Occipital lobe (tissue), 3 donors: ENCODE measurements at places on chromosomes 7 and 10. TPM values are rescaled to one million over a fixed set of nuclear protein-coding genes. Genes with fewer than 3 reads are reported as not detected.

The ADARB2 gene
- total RNA-seq = 4.8 TPM

The FANK1 gene
- total RNA-seq = 2.5 TPM

The CFAP70 gene
- total RNA-seq = 0.62 TPM

- no peak for DNase-seq
Observed at GRCh38 chr10:75807456-75807855, 376.0 kb downstream of the LRMDA start.

DNA sequence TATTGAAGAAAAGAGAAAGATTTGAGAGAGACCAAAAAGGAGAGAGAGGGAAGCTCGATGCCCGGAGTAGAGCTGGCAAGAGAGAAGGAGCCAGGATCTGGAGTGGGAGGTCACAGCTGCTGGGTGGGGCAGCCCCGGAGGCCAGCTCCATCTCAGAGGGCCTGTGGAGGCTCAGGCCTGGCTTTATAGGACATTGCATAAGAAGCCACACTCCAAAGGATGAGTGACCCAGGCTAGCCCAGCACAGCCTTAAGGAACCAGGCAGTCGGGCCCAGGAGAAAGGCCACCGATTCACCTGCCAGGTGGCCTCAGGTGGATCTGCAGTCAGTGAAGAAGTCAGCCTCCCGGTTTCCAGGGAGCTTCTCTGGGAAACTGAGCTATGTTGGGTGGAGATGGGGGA, 676 bp downstream of the PLAC9 start:
- DNase-seq = no peak

GRCh38 chr7:47406801-47407129, 175.1 kb downstream of the TNS3 start:
- DNase-seq = no peak

DNA sequence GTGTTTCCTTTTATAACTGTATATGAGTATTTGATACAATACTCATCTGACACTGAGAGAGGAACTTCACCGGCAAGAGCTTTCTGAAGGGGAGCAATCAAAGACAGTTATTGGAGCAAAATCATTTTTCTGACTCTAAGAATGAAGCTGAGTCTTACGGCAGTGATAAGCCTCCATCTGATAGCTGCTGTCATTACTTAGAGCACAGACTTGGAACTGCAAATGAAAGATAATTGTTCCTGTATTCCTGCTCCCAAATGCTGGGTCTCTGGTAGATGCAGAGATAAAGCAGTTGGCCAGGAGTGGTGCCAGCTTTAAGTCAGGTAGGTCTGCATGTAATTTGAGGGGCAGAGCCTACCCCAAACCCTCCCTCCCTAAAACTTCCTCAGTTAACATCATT, 2.3 kb upstream of the PALS2 start:
- DNase-seq = no peak

DNA sequence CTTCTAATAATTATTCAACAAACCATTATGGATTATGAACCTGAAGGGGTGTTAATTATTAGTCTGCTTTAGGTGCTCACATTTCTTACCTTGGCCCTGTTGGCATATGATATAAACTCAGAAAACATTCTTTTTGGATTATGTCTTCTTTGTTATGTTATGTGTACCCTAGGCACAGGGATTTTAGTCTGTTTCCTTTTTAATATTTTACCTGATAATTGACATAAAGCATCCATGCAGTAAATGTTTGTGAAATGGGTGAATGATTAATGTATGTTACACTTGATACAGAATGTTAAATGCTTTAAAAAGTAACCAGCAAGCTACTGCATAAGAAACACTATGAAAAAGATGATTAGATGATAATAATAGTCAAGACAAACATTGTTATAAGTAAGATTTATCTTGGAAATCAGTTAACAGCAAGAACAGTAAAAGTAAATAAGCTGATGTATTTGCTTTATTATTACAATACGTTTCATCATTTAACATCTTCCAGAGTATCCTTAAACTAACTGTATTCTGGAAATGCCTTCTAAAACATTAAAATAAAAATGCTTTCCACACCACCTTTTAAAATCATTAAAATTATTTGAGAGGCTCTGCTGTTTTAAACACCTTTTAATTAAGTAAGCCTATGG, 204.7 kb downstream of the RELN start:
- DNase-seq = no peak

DNA sequence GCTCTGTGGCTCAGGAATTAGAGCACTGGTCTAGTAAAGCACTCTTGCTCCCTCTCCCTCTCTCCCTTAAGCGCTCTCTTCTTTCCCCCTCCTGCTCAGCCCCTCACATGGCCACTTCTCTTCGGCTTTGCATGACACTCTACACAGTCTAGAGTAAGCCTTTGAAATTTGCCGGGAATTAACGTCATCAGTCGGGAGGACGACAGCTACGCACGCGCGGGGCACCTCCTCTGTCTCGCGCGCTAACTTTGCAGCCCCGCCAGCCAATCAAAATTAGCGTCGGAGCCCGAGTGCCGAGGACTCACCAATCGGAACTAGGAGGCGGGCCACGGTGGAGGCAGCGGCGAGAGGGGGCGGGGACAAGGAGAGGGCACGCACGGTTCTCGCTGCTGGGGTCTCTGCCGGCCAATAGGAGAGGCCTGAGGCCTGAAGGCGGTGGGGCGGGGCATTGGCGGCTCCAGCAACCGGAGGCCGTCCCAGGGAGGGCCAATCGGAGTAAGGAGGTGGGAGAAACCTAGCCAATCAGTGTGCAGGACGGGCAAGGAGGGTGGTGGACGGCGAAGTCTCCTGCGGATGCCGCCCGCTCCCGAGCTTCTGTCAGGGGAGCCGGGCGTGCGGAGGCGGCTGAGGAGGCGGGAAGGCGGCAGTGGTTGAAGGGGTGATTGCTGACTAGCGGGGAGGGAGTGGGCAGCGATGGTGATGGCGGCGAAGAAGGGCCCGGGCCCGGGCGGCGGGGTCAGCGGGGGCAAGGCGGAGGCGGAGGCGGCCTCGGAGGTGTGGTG, at the start of gene AGFG2:
AGFG2 (plus strand) TSS at position 550 of the 782 bp plus-strand sequence; CDS start at position 694, 144 bp downstream.
- peak; percentile 100 for DNase-seq

DNA sequence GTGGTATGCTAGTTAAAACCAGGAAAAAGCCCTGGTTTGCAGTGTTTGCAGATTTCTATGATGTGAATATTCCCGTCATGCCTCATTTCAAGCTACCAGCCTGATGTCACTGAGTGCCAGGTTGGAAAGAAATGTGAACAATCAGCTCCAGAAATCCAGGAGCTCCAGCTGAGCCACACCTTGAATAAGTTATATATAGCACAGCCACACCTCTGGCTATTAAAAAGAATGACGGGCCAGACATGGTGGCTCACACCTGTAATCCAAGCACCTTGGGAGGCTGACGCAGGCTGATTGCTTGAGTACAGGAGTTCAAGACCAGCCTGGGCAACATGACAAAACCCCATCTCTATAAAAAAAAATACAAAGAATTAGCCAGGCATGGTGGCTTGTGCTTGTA, 18.7 kb upstream of the SLF2 start:
- no peak for DNase-seq
